NCI-H774 (cell line): ENCODE measurements at places on chromosomes 3 and 15.

GRCh38 chr3:15391007-15391406 lies 36.3 kb downstream of the METTL6 start:
- no peak for DNase-seq

DNA sequence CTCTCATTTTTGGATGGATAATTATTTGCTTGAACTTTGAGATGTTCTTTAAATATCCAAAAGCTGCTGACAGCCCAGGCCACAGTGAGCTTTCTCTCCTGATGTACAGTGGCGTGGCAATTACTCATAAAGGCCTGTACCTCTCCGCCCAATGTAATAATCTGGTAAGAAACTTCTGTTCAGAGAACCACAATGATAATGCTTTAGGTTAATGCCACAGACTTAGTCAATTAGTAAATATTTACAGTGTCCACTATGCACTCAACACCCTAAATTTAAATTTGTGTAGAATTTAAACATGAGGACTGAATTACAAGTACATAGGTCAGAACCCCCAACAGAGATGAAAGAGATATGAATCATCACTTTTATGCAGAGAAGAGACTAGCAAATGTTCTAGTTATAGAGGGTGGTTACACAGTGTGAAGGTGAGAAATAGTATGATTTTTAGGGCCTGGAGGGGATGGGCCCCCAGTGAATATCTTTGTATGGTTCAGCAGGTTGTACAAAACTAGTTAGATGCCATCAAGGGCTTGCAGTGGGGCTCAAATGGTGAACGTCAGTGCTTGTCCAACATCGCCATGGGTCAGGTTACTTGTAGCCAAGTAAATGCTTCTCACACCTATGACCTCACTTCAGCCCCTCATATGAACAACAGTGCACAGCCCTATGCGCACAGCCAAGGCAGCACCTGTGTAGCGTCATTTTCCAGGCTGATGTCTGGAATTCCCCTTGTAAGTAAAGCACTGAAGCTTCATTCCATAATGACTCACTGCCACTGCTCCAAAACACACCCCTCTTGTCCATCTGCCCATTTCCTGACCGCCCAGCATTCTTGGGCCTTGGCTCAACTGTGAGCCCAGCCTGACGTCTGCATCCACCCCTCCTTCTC lies 13.3 kb downstream of the ABHD2 start:
- no peak for DNase-seq

- no peak for DNase-seq
Observed at GRCh38 chr15:76333720-76334437, 2.7 kb upstream of the ISL2 start.

GRCh38 chr3:193134856-193135255 lies 106.2 kb upstream of the PLAAT1 start:
- DNase-seq: no peak
